ENCODE measurements at places on chromosomes 4 and X.

GRCh38 chr4:57943682-57944081 is 833.5 kb upstream of the IGFBP7 start:
- no peak for DNase-seq

DNA sequence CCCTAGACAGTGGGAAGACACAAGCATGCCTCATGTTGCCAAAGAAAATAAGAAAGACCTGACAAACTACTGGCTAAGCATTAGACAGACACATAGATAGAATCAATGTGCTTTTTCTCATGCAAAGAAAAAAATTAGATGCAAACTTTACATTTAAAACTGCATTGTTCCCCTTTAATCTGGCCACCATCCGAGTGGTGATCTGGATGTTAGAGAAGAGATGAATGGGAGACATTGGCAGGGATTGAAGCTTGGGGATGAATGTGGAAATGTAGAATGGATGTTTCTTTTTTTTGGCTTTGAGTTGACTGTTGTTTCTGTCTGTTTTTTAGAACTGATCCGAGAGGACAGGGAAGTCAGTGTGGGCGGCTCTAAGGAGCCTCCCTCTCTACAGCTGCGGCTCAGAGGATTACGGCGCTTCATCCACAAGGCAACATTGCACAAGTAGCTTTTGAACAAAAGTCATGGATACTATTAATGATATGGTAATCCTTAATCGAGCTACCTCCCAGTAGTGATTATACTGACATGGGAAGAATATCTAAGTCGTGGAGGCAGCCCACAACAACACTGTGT is 53.0 kb downstream of the HELT start:
- DNase-seq, result no peak

DNA sequence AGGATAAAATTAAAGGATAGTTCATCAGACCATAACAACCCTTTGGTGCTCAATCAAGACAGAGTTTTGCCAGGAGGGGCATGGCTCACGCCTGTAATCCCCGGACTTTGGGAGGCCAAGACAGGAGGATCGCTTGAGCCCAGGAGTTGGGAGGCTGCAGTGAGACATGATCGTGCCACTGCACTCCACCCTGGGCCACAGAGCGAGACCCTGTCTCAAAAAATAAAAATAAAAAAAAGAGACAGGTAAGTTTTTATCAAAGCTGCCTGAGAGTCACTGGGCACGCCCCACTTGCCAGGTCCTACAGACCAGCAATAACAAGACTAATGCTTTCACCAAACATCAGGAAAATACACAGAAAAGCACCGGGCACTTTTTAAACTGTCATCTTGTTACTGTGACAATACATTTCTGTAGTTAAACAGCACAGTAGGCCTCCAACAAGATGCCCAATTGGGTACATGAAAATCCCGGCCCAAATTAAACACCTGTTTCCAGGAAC is 765 bp downstream of the CFAP97 start:
- DNase-seq, result no peak

DNA sequence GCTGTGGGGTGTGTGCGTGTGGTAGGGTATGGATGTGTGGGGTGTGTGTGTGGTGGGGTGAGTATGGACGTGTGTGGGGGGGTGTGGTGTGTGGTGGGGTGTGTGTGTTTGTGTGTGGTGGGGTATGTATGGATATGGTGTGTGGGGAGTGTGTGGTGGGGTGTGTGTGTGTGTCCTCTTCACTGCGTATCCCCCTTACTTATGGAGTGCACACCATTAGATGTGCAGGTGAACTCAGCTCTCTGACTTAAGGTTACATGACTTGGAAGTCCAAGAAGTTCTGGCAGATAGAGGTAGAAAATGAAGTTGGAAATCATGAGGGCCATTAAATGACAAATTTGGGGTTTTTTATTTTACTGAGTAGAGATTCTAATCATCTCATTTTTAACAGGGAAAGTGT is 182.5 kb downstream of the PALLD start:
- DNase-seq, result no peak

GRCh38 chr4:8830611-8831200 is 40.9 kb downstream of the HMX1 start:
- no peak for DNase-seq
